ENCODE measurements at places on chromosomes 1 and 21.

DNA sequence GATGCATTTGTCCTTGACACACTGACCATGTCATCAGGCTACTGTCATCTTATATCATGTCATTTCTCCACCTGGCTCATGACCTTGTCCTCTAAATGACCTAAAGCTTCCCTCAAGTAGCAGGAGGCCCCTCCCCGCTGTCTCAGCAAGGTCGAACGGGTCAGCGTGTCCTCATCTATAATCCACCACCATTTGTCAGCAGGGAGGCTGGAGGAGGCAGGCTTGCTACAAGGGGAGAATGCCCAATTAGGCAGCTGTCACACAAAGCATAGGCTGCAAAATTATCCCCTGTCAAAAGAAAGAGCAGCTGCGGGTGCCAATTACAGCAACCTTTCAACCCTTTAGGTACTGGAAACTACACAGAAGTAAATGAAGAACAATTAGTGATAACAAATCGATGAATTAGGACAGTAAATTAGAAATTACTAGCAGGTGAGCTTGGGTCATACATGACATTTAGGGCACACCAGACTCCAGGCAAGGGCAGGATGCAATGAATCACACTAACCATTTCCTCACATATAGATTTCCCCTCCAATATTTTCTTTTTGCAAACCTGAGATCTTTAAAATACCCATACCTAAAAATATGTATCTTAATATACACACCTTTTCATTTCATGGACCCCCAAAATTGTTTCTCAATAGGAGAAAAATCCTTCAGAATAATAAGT lies 61.2 kb downstream of the NRIP1 start:
- DNase-seq = peak; percentile 95

GRCh38 chr1:48869116-48869893 lies 92.6 kb upstream of the BEND5 start:
- DNase-seq = no peak

- DNase-seq = no peak
Observed at GRCh38 chr1:233904633-233905415, at the start of gene SLC35F3. TSS of gene SLC35F3 (plus strand) at chr1:233904676.

DNA sequence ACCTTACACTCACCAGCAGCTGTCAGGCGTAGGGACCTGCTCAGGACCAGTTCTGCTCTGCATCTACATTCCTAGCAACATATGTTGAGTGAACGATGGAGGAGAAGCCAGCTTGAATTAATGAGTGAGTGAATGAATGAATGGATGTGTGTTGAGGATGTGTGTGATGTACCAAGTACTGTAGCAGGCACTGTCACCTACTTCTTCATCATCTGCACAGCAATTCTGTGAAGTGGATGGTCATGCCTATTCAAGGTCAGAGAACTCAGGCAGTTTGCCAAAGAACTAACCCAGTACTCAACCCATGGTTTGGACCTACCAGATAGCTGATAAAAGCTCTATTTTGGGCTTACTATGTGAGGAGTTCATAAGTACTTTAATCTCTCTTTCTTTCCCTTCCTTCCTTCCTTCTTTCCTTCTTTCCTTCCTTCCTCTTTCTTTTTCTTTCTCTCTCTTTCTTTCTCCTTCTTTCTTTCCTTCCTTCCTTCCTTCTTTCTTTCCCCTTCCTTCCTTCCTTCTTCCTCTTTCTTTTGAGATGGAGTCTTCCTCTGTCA lies 56.9 kb downstream of the ATP1A1 start:
- DNase-seq = no peak

DNA sequence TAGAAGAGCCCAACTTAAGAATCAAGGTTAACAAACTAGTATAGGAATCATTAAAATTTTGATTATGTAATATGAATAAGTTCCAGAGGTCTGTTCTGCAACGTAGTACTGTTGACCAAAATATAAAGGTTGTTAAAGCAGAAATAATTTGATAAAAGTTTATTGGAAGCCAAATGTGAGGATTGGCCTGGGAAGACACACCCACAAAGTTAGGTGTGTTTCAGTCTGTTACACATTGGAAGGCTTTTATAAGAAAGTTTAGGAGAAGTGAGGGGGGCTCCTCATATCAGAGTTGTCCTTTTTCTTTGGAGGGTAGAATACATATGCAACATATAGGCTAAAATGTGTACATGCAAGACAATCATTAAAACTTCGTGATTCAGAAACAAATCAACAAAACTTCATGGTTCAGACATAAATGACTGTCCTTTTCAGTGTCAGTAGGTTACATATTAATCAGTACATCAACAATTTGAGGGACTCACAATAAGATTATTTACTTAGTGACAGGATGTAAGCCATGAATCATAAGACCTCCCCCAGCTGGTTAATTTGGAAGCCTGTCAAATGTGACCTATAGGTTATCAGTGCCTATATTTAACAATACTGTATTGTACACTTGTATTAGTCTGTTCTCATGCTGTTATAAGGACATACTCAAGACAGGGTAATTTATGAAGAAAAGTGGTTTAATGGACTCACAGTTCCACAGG lies 245.0 kb upstream of the B3GALT2 start:
- no peak for DNase-seq

- DNase-seq = no peak
Observed at GRCh38 chr1:239606850-239607400, 220.6 kb downstream of the CHRM3 start.

- no peak for DNase-seq
Observed at GRCh38 chr21:27062443-27062842, 95.6 kb upstream of the ADAMTS5 start.

GRCh38 chr1:184910691-184911091 lies 63.6 kb downstream of the NIBAN1 start:
- DNase-seq = no peak

DNA sequence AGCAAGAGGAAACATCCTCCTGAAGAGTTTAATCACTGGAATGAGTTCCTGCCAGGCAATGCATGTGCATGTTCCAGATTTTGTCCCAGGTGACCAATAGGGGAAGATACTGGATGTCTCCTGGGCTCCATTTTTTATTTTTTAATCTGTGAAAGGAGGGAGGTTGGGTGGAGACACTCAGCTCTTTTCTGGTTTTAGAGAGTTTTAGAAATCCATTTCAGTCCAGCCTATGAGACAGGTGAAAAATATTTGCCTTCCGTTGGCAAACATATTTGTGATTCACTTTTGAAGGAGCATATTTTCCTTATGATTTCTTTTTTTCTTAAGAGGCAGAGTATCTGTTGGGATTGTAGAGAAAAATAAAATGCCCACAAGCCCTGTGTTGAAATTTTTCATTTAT lies 70.7 kb downstream of the ABCA4 start:
- no peak for DNase-seq

DNA sequence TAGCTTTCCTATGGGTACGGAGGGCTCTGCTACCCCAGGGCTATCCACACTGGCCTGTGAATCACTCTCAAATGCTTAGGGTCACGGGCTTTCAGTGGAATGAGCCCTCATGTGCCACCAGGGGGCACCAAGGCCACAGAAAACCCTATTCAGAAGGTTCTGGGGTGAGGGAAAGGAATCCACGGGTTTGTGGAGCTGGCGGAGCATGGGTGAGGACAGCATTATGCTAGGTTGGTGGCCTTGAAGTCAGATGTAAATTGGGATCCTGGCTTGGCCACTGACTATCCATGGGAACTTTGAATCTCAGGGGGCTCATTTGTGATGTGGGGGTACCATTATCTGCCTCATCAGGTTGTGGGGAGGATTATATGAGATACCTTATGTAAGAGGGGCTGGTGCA lies 5.1 kb upstream of the LAMTOR5 start:
- peak; percentile 5 for DNase-seq

- no peak for DNase-seq
Observed at GRCh38 chr1:206003854-206004800, 932 bp upstream of the RAB7B start.

DNA sequence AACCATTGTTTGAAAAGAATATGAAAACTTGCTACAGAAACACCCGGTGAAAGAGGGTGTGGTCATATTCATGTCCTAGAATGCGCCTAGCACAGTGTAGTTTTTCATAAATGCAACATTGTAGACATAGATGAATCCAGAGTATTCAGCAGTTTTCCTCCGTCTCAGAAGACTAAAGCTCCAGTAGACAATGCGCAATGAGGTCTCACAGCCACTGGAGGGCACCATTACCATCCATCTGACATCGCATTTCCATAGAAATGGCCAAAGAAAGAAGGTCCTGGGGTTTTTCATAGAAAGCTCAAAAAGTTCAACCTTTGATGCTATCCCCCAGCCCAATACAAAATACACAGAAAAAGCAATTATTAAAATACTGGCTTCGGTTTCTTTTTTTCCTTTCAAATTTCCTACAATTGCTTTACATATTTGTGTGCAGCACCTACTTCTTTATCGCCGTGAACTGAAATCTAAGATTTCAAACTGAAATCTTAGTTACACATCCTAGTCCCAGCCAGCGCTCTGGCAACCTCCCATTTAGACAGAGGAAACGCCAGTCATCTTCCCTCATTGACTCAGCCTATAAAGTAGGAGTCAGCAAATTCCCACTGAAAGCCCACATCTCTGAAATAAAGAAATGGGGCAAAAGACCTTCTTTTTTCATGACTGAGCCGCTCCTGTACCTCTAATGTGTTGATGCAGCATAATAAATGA lies 3.9 kb upstream of the CD58 start:
- DNase-seq = peak; percentile 63

- DNase-seq = no peak
Observed at GRCh38 chr1:10917513-10918454, 94.7 kb upstream of the TARDBP start.

- DNase-seq = no peak
Observed at GRCh38 chr1:11156963-11157362, 32.2 kb upstream of the ANGPTL7 start.

GRCh38 chr1:12617511-12617900 lies 504 bp downstream of the DHRS3 start:
- no peak for DNase-seq

- DNase-seq = no peak
Observed at GRCh38 chr1:34740161-34740868, 14.5 kb upstream of the GJB5 start.

DNA sequence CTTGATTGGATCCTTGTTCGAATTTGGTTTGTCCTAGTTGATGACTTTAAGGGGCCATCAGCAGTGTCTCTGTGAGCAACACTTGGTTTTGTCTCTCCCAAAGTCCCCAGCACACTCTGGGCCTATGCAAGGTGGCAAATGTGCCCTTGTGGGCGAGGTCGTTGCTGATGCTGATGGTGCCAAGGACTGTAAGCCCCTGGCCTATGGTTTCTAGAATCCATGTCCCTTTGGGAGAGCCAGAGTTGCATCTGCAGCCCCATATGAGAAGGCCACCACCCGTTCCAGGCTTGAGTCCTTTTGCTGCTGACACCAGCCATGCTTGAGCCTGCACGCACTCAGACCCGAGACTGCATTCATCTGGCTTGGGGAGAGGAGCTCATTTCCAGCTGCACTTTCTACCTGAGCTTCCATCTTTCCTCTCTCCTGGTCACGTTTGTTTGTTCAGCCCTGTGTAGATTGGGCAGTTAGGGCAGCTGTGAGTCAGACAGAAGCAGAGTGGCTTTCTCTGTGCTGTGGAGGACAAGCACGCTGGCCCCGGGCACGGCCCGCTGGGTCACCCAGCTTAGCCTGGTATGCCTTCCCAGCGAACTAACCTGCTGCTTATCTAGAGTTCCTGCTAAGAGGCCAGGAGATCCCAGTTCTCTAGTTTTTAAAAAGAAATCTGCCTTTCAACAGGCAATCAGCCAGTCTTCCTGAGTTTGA lies 52.1 kb upstream of the CSF3R start:
- DNase-seq = no peak

DNA sequence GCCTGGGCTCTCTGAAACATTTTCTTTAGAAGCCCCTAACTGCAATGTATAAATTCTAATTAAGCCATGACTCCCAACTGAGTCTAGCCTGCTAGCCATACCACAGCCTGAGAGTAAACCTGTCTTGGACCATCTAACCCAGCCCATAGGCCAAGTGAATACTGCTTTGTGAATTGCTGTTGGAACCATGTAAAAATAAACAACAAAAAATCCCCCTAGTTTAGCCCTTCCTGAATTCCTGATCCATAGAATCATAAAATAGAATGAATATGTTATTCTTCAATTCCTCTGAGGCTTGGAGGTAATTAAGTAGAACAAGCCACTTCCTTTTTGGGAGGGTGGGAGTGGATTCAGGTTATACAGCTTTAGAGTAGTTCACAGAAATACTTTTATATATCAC lies 1496.4 kb downstream of the MRPL39 start:
- no peak for DNase-seq

DNA sequence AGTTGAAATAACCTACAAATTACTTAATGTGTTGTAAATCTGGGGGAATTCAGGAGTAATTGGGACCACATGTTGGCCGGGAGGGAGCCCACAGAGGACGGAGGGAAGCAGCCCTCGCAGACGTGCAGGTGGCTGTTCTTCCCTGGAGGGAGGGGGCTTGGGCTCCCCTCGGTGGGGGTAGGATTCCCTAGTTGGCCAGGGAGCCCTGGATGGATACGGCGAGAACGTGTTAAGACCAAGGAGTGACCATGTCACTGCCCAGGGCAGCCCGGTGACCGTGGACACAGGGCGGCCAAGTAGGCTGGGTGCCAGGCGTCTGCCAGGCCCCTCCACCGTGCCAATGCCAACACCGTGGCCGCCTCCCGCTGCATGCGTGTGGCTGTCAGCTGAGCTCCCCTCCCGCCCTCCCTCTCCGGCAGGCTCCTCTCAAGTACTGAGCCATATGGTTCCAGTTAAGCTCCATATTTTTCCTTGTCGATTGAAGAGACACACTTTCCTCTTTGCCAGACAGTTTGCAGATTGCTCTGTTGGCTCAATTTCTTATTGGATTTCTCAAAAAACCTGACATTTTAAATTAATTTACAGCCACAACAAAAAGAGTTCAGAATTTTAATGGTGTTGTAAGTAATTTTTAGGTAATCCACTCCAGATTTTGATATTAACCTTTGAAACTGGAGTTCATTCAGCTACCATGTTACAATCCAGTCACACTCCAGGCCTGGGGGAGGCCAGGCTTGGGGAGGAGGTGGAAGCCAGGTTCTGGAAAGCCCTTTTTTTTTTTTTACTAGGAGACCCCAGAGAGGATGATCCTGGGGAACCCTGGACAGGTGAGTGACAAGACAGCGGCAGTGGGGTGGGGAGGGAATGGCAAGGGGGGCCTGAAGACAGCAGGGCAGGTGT lies 71.2 kb downstream of the CASZ1 start:
- no peak for DNase-seq

DNA sequence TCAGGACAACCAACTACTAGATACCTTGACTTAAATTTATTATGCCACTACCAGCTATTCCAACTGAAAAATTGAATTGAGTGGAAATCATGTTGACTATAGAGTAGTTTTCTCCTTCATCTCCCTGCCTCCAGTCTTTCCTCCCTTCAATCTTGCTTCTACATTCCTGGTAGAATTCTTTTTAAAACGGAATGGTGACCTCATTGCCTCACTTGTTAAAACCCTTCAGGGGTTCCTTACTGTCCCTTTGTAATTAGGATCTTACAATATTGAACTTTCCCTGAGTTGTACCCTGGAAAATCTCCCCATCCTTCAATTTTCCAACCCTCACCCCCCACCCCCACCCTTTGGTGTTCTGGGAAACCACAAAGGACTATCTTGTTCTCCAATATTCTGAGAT lies 82.8 kb upstream of the ZNF326 start:
- DNase-seq = no peak

DNA sequence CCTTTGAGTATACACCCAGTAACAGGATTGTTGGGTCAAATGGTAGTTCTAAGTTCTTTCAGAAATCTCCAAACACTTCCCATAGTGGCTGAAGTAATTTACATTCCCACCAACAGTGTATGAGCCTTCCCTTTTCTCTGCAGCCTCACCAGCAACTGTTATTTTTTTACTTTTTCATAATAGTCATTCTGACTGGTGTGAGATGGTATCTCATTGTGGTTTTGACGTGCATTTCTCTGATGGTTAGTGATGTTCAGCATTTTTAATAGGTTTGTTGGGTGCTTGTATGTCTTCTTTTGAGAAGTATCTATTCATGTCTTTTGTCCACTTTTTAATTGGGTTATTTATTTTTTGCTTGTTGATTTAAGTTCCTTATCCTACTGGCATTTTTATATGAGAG lies 26.4 kb upstream of the LAMC1 start:
- no peak for DNase-seq

All from NCI-H748 treated with DMSO at 0.1 percent for 48 hours (cell line).